Type B pancreatic cell (in vitro differentiated cells): ENCODE measurements at places on chromosomes 3 and 15. TPM values are rescaled to one million over a fixed set of nuclear protein-coding genes. Genes with fewer than 3 reads are reported as not detected.

GRCh38 chr3:32954506-32954905 lies 3.1 kb downstream of the CCR4 start:
- no peak overlapping the region for H3K27ac ChIP-seq
- no peaks in the 10 kb centered on the region for H3K36me3 ChIP-seq
- DNase-seq = no peak
- peaks cover 4% of the 10 kb centered on the region for H3K27me3 ChIP-seq
- H3K4me3 ChIP-seq = no peak overlapping the region

NDN gene
- total RNA-seq = 38.4 and 72.7 TPM in 2 replicates

STAB1 gene
- total RNA-seq = 0.12 TPM in 1 of 2 replicates, not detected in the other

DNA sequence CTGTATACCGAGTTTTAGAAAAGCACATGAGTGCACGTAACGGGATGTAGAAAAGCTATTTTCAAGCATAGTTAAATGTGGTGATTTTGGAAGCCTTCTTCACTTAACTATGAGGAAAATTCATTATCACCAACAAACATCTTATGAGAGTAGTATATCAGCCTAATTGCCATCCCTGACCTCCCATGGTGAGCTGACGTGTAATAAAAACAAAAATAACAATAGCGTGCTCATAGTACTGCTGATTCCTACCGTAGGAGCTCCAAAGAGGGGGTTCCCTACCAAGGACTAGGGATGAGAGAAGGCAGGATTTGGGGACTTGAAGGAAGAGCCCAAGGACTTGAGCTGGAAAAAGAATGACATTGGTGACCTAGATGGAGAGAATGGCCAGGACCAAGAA lies 16.9 kb downstream of the ST8SIA2 start:
- H3K4me1 ChIP-seq = peaks cover 44% of the 10 kb centered on the region
- H3K27me3 ChIP-seq = no peaks in the 10 kb centered on the region
- peaks cover 26% of the 10 kb centered on the region for H3K36me3 ChIP-seq
